ENCODE measurements at places on chromosomes 3 and 15. TPM values are rescaled to one million over a fixed set of nuclear protein-coding genes. Genes with fewer than 3 reads are reported as not detected.

CMTM8 gene
- 3.4 TPM for total RNA-seq

SRGAP3 gene
- total RNA-seq, result 19.7 TPM

LRRIQ4 gene
- total RNA-seq, result not detected

STARD9 gene
- total RNA-seq, result 31.1 TPM

GOLGA8J gene
- total RNA-seq, result not detected

PROK2 gene
- total RNA-seq, result 0.31 TPM

ZKSCAN7 gene
- 9.1 TPM for total RNA-seq

FAIM gene
- total RNA-seq, result 11.6 TPM
